Lower lobe of right lung (tissue), 2 donors: ENCODE measurements at places on chromosomes 2 and 18. TPM values are rescaled to one million over a fixed set of nuclear protein-coding genes. Genes with fewer than 3 reads are reported as not detected.

GRCh38 chr2:217731805-217732204 lies 271.0 kb downstream of the TNS1 start:
- H3K27ac ChIP-seq, result no peak overlapping the region
- H3K27me3 ChIP-seq, result no peaks in the 10 kb centered on the region
- peaks cover 19% of the 10 kb centered on the region for H3K4me1 ChIP-seq

DNA sequence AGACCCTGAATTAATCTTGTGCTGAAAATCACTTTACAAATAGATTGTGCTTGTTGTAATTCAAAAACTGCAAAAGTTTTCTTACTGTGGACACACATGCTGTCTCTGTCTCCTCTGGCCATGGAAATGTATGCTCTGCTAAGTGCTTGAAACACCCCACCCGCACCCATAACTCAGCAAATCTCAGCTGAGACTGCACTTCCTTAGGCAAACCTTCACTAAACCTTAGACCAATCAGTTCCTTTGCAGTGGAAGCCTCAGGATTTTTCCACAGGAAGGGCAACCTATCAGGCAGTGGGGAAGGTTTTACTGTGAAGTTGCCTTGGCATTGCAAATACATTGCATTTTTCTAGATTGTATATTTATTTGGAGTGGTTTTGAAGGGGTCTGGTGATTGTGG lies 62.2 kb upstream of the PLA2R1 start:
- H3K36me3 ChIP-seq, result no peaks in the 10 kb centered on the region
- no peaks in the 10 kb centered on the region for H3K27me3 ChIP-seq
- no peak overlapping the region for H3K4me3 ChIP-seq
- DNase-seq, result no peak
- H3K27ac ChIP-seq, result no peak overlapping the region
- no peaks in the 10 kb centered on the region for H3K4me1 ChIP-seq

The CYP1B1 gene
- 67.0 TPM for total RNA-seq

The FOXI3 gene
- not detected for total RNA-seq

DNA sequence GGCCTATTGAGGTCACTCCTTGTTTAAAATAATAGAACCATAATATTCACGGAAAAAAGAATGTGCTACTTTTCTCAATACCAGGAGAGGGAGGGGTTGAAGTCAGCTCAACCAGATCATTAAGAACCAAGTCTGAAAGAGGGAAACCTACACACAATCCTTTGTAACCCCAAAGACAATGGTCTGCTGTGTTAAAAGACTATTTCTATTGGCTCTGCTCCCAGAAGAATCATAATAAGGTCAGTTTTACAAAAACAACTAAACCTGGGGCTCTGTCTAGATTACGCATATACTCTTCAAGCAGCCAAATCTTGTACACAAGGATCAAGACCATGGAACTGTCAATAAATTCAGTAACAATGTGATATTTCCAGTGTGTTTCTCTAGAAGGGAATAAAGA lies 177.2 kb upstream of the CRIM1 start:
- no peak overlapping the region for H3K27ac ChIP-seq
- no peaks in the 10 kb centered on the region for H3K4me1 ChIP-seq
- no peaks in the 10 kb centered on the region for H3K27me3 ChIP-seq
- no peak overlapping the region for H3K4me3 ChIP-seq
- H3K36me3 ChIP-seq, result no peaks in the 10 kb centered on the region

The INHBB gene
- 5.2 TPM for total RNA-seq

GRCh38 chr2:137939026-137939425 lies 25.2 kb upstream of the HNMT start:
- no peak for DNase-seq
- H3K4me1 ChIP-seq, result no peaks in the 10 kb centered on the region
- H3K4me3 ChIP-seq, result no peak overlapping the region

The ZNF396 gene
- 4.4 TPM for total RNA-seq

The SP9 gene
- not detected for total RNA-seq

- H3K27me3 ChIP-seq, result no peaks in the 10 kb centered on the region
- H3K4me3 ChIP-seq, result no peak overlapping the region
- DNase-seq, result no peak
- H3K36me3 ChIP-seq, result no peaks in the 10 kb centered on the region
- H3K4me1 ChIP-seq, result no peaks in the 10 kb centered on the region
These were observed 395.2 kb downstream of the CMPK2 start for GRCh38 chr2:6470518-6470917.

DNA sequence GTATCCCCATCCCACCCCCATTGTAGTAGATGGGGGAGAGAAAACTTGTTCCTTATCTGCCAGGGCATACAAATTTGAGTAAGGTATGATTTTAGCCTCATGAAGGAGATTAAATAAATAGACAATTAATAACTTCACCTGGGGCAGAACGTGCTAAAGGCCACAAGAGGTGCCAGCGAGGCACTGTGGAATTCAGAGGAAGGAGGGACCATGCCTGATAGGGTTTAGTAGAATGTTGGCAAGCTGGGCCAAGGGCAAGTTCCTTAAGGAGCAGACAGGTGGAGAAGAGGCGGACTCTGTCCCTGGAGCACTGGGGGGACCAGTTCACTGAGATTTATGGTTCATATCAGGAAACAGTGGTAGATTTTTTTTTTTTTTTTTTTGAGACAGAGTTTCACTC lies 22.5 kb downstream of the STAMBP start:
- no peak for DNase-seq
- no peak overlapping the region for H3K4me3 ChIP-seq

The RAD51AP2 gene
- not detected for total RNA-seq

The NFATC1 gene
- total RNA-seq, result 21.4 TPM

- no peak overlapping the region for H3K27ac ChIP-seq
- H3K27me3 ChIP-seq, result no peaks in the 10 kb centered on the region
- no peaks in the 10 kb centered on the region for H3K4me1 ChIP-seq
- no peak for DNase-seq
- no peak overlapping the region for H3K4me3 ChIP-seq
- no peaks in the 10 kb centered on the region for H3K36me3 ChIP-seq
These were observed 984.5 kb downstream of the TSN start for GRCh38 chr2:122739732-122740593.
